ENCODE measurements at places on chromosomes 3 and 15. TPM values are rescaled to one million over a fixed set of nuclear protein-coding genes. Genes with fewer than 3 reads are reported as not detected.

Gene OR5K2
- total RNA-seq, result not detected

Gene ZNF662
- 0.12 TPM for total RNA-seq

Gene CKMT1A
- total RNA-seq, result 0.66 TPM

Gene GOLGA8R
- 1.5 TPM for total RNA-seq

Gene MINAR1
- total RNA-seq, result 0.64 TPM

Gene CTXND1
- total RNA-seq, result not detected

- DNase-seq, result no peak
Measured at GRCh38 chr15:50377867-50378751, 23.1 kb upstream of the GABPB1 start.

DNA sequence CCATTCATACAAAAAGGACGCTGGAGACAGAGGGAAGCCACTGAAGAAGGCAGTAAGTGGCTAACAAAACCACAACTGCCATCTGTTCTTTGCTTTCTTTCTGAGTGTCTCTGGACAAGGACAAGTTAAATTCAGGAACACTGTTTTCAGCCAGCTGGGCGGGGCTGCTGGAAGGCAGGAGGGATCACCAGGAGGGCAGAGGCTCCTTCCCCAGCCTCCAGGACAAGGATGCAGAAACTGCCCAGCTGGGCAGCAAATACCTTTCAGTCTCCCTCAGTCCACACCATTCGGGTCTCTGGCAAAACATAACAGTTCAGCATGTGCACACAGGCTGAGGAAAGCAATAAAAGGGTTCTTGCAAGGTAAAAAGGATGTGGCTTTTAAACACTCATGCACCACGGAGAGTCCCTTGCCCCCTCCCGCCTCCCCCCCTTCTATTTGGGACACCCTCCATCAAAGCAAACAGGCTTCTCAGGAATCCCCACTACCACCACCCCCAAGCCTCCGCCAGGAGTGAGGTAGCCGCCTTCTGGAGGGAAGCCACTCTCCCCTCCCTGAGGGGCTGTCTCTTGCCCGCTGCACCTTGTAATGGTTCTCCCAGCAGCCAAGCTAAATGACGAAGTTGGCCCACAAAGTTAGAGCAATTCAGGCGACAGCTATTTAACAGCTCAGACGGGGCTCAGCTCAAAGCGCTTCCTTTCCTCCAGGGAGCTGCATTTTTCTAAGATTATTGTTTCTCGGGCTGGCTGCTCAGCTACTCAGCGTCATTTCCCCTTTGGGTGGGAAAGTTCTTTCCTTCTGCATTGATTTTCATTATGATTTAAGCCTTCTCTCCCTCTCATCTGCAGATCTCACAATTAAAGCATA lies 3.8 kb downstream of the HEG1 start:
- peak; percentile 91 for DNase-seq

DNA sequence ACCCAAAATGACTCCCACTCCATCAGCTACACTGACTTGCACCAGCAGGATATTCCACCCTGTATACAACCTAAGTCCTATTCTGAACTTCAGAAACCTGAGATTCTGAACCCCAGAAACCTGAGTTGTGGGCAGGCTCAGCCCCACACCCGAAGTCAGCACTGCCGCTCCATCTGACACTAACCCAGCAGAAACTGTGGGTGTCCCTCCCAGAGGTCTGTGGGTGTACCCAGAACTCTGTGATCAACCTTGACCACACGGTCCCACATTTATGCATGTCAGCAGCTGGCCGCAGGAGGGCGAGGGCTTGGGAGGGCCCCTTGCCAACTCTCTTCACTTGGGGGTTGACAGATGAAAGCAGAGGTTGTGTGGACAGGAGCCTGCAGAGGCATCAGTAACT lies 9.3 kb downstream of the OXTR start:
- no peak for DNase-seq

DNA sequence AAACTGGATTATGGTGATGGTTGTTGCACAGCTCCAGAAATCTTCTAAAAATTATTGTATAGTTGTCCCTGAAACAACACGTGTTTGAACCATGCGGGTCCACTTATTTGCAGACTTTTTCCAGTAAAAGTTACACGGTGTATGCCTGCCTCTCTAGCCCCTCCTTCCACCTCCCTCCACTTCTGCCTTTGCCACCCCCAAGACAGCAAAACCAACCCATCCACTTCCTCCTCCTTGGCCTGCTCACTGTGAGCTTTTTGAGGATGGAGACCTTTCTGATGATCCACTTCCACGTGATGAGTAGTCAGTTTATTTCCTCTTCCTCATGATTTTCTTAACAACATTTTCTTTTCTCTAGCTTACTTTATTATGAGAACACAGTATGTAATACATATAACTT lies 5.4 kb downstream of the CYFIP1 start:
- DNase-seq, result no peak

DNA sequence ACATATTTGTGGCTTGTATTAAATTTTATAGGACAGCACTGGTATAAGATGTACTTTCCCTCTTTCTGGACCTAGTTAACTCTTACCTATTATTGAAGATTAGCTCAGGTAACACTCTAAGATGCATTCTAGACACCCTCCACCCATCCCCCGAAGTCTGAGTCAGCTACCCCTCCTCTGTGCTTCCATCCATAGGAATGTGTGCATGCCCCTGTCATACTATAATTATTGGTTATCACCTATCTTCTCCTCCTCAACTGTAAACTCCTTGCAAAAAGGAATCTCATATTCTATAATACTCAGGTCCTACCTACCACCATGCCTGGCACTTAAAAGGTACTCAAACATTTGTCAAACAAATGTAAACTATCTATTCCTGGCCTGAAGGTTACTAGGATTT lies 3.0 kb downstream of the PEAK1 start:
- no peak for DNase-seq

- DNase-seq, result peak; percentile 25
Measured at GRCh38 chr3:40920041-40920440, 279.3 kb upstream of the CTNNB1 start.

GRCh38 chr15:77517579-77517978 lies 96.9 kb downstream of the HMG20A start:
- DNase-seq, result no peak

- no peak for DNase-seq
Measured at GRCh38 chr15:80614711-80615360, 80.3 kb upstream of the ABHD17C start.

GRCh38 chr15:92076541-92076940 lies 223.0 kb downstream of the SLCO3A1 start:
- no peak for DNase-seq

- DNase-seq, result no peak
Measured at GRCh38 chr15:58203537-58203936, 65.4 kb downstream of the AQP9 start.

- DNase-seq, result peak; percentile 79
Measured at GRCh38 chr3:100073714-100074307, 40.5 kb downstream of the FILIP1L start.

DNA sequence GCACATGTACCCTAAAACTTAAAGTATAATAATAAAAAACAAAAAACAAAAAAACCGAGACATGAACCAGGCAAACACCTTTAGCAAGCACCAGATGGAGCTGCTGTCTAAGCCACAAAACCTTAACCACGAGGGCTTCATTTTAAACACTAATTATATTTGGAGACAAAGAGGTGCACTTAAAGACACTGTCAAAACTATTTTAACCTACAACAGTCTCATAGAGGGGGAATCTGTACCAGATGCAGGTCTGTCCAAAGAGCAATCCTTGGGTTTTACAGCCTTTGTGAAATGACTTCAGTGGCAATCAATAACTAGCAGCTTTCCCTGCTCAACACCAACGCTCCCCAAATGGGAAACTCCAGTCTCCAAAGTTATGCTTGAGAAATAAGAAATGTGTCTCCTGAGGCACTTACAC lies 115.7 kb upstream of the TSPAN3 start:
- DNase-seq, result peak; percentile 73

DNA sequence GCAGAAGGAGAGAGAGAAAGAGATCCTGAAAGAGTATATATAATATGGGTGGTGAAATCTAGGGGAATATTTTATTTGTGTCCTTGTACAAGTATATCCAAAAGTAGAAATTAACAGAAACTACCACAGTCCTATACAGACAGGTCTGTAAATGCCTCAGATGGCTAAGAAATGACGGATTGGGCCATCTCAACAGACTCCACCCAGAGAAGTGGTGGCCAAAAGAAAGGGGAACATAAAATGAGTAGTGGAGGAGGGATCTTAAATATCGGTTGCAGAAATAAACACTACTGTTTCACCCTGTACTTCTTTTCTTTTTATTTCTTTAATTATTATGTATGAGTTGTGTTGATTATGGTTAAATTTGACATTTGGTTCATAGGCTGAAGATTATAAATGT lies 47.7 kb downstream of the CCR3 start:
- DNase-seq, result peak; percentile 23
